Sigmoid colon (tissue), 7 donors: ENCODE measurements at places on chromosomes 4 and X. TPM values are rescaled to one million over a fixed set of nuclear protein-coding genes. Genes with fewer than 3 reads are reported as not detected.
A peak's percentile ranks its signal among the peaks of the same experiment; 100 is the strongest.

CCNI gene
- polyA plus RNA-seq, result 218 TPM

DNA sequence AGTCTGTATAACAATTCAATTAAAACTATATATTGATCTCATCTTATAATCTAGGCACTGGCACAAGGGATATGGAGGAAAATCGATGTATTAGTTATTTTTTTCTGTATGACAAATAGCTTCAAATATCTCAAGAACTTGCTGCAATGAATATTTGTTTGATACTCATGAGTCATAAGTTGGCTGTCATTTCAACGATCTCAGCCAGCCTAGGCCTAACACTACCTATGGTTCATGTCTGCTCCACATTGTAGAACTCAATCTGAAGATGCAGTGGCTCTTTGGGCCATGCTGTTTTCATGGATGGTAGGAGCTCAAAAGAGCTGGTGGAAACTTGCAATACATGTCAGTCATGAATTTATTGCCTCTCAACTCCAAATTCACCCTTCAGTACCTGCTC is 44.7 kb downstream of the MAGEB17 start:
- DNase-seq, result no peak
- H3K4me3 ChIP-seq, result no peak overlapping the region
- H3K4me1 ChIP-seq, result no peaks in the 10 kb centered on the region

DNA sequence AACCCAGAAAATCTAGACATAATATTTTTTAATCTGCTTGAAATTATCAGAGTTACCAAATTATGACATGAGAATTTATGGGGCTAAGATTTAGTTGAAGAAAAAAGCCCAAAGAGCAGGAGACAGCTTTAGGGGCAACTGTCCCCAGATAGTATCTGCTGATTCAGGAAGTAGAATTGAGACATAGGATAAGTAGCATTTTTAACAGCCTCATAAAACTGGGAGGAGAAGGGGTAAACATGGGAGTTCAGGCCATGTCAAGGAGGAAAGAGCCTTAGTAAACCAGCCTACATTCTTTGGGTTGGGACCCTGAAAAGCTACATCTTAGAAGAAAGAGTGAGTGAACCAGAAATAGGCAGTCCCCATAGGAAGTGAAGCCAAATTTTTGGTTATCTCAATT is 9.7 kb upstream of the RAB28 start:
- DNase-seq, result no peak
- H3K27ac ChIP-seq, result no peak overlapping the region
- H3K4me1 ChIP-seq, result no peaks in the 10 kb centered on the region
- no peaks in the 10 kb centered on the region for H3K27me3 ChIP-seq

DNA sequence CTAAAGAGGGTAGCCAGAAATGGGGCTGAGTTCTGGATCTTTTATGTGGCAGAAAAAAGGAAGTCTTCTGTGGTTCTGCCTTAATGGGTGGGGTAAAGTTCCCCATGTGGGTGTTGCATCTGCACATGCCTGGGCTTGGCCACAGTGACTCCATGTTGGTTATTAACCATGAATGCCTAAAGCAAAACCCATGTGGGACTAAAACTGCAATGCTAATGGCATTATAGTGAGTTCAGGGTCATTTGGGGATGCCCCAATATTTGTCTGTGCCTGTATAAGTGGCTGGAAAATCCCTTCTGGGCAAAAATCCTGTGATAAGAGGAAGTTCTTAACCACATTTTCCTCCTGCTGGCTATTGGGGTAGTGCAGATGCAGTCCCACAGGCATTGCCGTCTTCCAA is 857.4 kb downstream of the FAT4 start:
- H3K4me3 ChIP-seq, result no peak overlapping the region
- H3K27me3 ChIP-seq, result no peaks in the 10 kb centered on the region
- no peaks in the 10 kb centered on the region for H3K4me1 ChIP-seq

GRCh38 chr4:94406668-94407437 is 44.9 kb upstream of the PDLIM5 start:
- peak overlapping the region; percentile 57 for H3K27ac ChIP-seq
- no peaks in the 10 kb centered on the region for H3K36me3 ChIP-seq
- no peak overlapping the region for H3K4me3 ChIP-seq
- DNase-seq, result peak; percentile 89
- no peaks in the 10 kb centered on the region for H3K27me3 ChIP-seq

GPRIN3 gene
- 4.6 TPM for polyA plus RNA-seq

GRCh38 chr4:107194005-107194404 is 157.9 kb upstream of the DKK2 start:
- no peak overlapping the region for H3K27ac ChIP-seq
- no peak for DNase-seq
- H3K27me3 ChIP-seq, result no peaks in the 10 kb centered on the region
- H3K4me3 ChIP-seq, result no peak overlapping the region
- peaks cover 34% of the 10 kb centered on the region for H3K4me1 ChIP-seq
- no peaks in the 10 kb centered on the region for H3K36me3 ChIP-seq

GRCh38 chr4:7530932-7531639 is 96.4 kb upstream of the PSAPL1 start:
- H3K36me3 ChIP-seq, result no peaks in the 10 kb centered on the region
- H3K4me1 ChIP-seq, result no peaks in the 10 kb centered on the region
- H3K4me3 ChIP-seq, result no peak overlapping the region
- no peak for DNase-seq
- no peak overlapping the region for H3K27ac ChIP-seq
- no peaks in the 10 kb centered on the region for H3K27me3 ChIP-seq

DNA sequence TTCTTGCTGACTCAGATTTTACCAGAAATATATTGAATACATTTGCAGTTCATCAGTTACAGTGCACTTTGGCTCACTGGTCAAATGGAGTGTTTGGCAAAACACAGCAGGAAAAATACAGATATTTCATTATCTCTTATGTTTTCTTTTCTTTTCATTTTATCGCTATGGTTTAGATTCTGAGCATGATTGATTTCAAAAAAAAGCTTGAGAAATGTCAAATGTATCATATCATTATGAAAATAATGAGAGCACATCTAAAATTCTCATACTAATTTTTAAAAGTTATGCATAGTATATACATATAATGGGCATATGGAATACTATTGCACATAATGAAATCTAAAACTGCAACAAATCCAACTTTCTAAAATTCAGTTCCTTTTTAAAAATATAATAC is 593.8 kb upstream of the PCDH7 start:
- no peaks in the 10 kb centered on the region for H3K36me3 ChIP-seq
- H3K4me1 ChIP-seq, result no peaks in the 10 kb centered on the region
- no peaks in the 10 kb centered on the region for H3K27me3 ChIP-seq
- H3K27ac ChIP-seq, result no peak overlapping the region

DNA sequence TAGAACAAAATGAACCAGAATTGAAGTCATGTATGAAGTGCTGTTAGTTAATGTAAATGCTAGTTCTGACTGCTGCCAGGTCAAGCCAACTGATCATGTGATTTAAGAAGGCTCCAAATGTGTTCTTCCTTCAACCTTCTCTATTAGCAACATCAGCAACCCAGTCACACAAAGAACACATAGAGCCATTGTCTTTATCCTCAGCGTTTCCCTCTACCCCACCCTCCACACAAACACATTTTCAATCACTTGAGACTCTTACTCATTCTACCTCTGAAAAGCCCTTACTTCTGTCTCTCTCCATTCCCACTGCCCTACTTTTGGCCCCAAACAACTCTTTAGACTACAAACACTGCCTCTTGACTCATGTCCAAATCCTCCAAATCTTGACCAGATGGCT is 89.7 kb upstream of the KDR start:
- H3K36me3 ChIP-seq, result no peaks in the 10 kb centered on the region
- H3K4me3 ChIP-seq, result no peak overlapping the region
- no peaks in the 10 kb centered on the region for H3K4me1 ChIP-seq
- H3K27ac ChIP-seq, result no peak overlapping the region

GRCh38 chr4:150217192-150217591 is 138.9 kb downstream of the DCLK2 start:
- no peaks in the 10 kb centered on the region for H3K4me1 ChIP-seq
- no peak overlapping the region for H3K27ac ChIP-seq
- no peaks in the 10 kb centered on the region for H3K27me3 ChIP-seq
- H3K36me3 ChIP-seq, result no peaks in the 10 kb centered on the region

ARX gene
- polyA plus RNA-seq, result not detected

DNA sequence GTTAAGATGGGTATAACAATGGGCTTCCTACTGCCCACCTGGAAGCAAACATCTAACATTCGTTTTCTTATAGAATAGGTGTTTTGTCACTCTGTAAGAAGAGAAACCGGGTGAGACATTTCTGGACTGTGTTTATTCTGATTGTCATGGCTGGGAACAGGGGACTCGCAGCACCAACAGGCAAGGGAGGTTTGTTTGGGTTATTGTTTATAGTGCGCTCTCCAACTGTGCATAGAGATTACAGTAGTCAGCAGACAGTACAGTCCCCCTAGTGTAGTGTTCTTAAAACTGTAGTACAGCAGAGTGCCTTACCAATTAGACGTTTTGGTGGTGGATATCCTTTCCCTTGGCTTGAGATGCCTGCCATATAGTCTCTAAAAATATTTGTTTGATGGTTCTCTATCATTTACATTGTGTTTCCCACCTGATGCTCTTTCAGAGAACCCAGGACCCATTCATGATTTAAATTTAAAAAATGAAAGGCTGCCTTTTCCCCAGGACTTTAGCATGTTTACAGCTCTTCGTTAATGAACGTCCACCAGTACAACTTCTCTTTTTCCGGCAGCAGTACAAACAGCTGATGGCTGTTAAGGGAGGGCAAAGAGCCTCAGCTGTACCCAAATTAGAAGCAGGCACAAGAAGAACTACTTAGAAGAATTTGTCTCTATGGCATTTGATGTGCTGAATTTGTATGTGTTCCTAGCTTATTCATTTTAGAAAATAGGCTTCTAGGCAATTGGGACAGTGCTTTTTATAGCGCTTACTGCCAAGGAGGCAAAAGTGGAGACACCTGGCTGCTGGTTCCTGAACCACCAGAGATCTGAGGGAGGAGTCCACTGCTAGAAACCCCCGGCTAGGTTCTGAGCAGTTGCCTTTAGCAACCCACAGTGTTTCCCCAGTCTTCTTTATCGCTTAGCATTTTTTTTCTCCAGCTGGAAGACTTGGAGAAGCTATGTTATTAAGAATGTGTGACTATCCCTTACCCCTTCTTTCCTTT is 1.0 kb upstream of the RNF150 start:
- peak overlapping the region; percentile 88 for H3K27ac ChIP-seq
- peak overlapping the region; percentile 96 for H3K4me3 ChIP-seq
- DNase-seq, result no peak
- H3K27me3 ChIP-seq, result no peaks in the 10 kb centered on the region

- DNase-seq, result peak; percentile 2
- peaks cover 11% of the 10 kb centered on the region for H3K4me1 ChIP-seq
- H3K27ac ChIP-seq, result no peak overlapping the region
- peaks cover 54% of the 10 kb centered on the region for H3K27me3 ChIP-seq
- H3K4me3 ChIP-seq, result no peak overlapping the region
Observed at GRCh38 chr4:6222761-6223292, 22.5 kb upstream of the JAKMIP1 start.

GRCh38 chrX:23497919-23498318 is 163.3 kb downstream of the PTCHD1 start:
- H3K27ac ChIP-seq, result no peak overlapping the region
- DNase-seq, result no peak
- H3K4me3 ChIP-seq, result no peak overlapping the region
- H3K4me1 ChIP-seq, result no peaks in the 10 kb centered on the region

NPY2R gene
- not detected for polyA plus RNA-seq

GRCh38 chr4:155952501-155952901 is 1.2 kb downstream of the CTSO start:
- H3K4me1 ChIP-seq, result peaks cover 25% of the 10 kb centered on the region
- H3K4me3 ChIP-seq, result peak overlapping the region; percentile 72
- no peak for DNase-seq
- peak overlapping the region; percentile 99 for H3K27ac ChIP-seq
- no peaks in the 10 kb centered on the region for H3K27me3 ChIP-seq
- no peaks in the 10 kb centered on the region for H3K36me3 ChIP-seq

DNA sequence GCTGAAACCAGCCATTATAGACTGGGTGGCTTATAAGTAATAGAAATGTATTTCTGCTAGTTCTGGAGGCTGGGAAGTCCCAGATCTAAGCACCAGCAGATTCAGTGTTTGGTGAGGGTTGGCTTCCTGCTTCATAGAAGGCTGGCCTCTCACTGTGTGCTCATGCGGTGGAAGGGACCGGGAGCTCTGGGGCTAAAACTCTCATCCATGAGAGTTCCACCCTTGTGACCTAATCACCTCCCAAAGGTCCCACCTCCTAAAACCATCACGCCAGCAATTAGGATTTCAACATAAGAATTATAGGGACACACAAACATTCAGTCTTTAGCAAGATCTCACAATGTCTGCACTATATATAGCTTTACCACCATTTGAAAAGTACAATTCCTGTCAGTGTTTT is 215.2 kb downstream of the CBR4 start:
- H3K36me3 ChIP-seq, result no peaks in the 10 kb centered on the region
- no peak overlapping the region for H3K27ac ChIP-seq
- H3K4me1 ChIP-seq, result peaks cover 13% of the 10 kb centered on the region
- DNase-seq, result no peak
- no peak overlapping the region for H3K4me3 ChIP-seq

- no peaks in the 10 kb centered on the region for H3K27me3 ChIP-seq
- no peaks in the 10 kb centered on the region for H3K36me3 ChIP-seq
- no peaks in the 10 kb centered on the region for H3K4me1 ChIP-seq
- no peak overlapping the region for H3K4me3 ChIP-seq
- DNase-seq, result no peak
- H3K27ac ChIP-seq, result no peak overlapping the region
Observed at GRCh38 chr4:53688186-53688790, 97.0 kb upstream of the LNX1 start.

- no peaks in the 10 kb centered on the region for H3K36me3 ChIP-seq
- no peak overlapping the region for H3K27ac ChIP-seq
- no peak for DNase-seq
- no peak overlapping the region for H3K4me3 ChIP-seq
Observed at GRCh38 chr4:6264225-6264540, 5.5 kb upstream of the WFS1 start.

- H3K4me1 ChIP-seq, result no peaks in the 10 kb centered on the region
- no peak for DNase-seq
- no peak overlapping the region for H3K4me3 ChIP-seq
- H3K27me3 ChIP-seq, result peaks cover 21% of the 10 kb centered on the region
- no peak overlapping the region for H3K27ac ChIP-seq
Observed at GRCh38 chr4:3697033-3697432, 69.2 kb upstream of the ADRA2C start.

DNA sequence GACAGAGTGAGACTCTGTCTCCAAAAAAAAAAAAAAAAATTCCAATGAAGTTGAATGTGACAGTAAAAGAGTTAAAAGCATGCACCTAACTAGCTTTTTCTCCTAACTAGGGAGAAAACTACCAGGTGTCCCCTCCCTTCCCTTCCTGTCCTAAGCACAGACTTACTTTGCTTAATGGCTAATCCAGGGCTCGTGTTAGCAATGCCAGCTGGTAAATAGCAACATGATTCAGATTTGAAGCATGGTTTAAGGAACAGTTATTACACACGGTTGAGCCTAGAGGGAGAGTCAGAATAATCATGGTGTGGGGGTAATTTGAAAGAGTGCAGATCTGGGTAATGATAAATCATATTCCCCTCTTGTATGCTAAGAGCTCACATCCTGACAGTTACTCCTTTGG is 338.3 kb downstream of the STIM2 start:
- H3K4me3 ChIP-seq, result no peak overlapping the region
- no peaks in the 10 kb centered on the region for H3K27me3 ChIP-seq
- DNase-seq, result no peak
- no peaks in the 10 kb centered on the region for H3K36me3 ChIP-seq

GC gene
- not detected for polyA plus RNA-seq

PTPN13 gene
- polyA plus RNA-seq, result 2.5 TPM

- peak; percentile 13 for DNase-seq
- H3K27ac ChIP-seq, result no peak overlapping the region
- H3K27me3 ChIP-seq, result no peaks in the 10 kb centered on the region
- no peak overlapping the region for H3K4me3 ChIP-seq
Observed at GRCh38 chrX:49273181-49273727, 3.7 kb downstream of the PPP1R3F start.
